ENCODE measurements at places on chromosomes 4 and X.

- no peak for DNase-seq
Measured at GRCh38 chrX:2913118-2913517, 16.0 kb downstream of the ARSD start.

DNA sequence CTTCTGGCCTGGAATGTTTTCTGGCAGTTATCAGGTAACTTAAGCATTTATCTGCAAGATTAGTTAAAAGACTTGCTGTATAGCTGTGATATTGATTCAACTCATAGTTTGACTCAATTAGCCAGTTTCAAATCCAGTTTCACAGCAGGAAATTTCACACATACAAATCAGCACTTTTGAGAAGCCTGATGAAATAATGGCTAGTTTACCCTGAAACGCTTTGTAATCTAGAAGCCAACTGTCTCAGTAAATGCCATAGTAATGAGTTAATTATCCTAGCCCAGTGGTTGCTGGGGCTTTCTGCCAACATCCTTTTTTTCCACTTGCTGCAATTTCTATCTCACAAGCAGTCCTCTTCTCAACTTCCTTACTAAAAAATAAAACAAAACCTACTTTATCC, 53.1 kb downstream of the ARHGEF38 start:
- no peak for DNase-seq

DNA sequence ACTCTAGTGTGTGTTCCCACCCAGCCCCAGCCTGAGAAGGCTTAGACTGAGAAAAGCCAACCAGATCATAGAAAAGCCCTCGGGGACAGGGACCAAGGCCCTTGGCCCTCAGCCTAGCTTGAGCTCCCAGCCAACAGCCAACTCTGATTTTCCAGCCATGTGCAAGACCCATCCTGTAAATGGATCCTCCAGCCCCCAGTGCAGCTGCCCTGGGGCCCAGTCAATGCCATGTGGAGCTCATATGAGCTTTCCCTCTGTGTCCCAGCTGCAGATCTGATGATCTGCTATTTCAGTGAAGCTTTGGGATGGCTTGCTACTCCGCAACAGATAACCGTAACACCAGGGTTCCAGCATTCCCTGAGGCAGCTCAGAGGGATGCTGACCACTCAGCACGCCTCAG, 40.5 kb upstream of the CDKN2AIP start:
- no peak for DNase-seq

DNA sequence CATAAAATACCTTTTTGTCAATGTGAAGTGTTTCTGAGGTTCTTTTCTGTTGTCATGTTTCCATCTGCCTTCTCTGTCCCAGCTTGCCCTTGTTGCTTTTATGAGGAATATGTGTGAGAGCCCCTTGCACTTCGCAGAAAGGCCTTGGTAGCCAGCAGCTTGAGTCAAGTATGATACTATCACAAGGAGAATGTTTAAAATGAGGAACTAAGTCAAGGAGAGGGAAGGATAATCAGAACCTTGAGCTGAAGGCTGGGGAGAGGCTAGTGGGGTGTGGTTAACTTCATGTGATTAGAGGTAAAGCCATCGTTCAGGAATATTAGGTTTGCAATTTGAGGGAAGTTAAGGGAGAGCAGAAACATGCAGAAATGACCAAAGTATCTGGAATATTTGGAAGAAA, 12.7 kb downstream of the PGK1 start:
- no peak for DNase-seq

DNA sequence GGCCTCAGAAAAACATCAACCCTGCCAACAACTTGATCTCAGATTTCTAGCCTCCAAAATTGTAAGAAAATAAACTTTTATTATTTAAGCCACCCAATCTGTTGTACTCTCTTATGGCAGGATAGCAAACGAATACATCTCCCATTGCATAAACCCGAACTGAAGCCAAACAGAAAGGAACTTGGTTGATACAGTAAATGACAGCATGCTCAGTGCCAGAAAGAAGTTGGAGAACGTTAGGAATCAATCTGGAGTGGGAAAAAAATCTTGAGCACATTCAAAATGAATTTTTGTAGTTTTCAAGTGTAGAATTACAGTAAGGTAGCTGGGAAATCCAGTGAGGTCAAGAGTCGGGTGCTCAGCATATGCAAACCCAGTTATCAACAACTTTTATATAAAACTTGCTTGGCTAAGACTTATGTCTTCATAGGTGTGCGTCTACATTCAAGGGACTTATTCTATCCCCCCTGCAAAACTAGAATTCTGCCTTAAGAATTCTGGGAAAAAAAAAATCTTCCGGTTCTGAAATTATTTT, 157.5 kb upstream of the ANKRD50 start:
- DNase-seq, result no peak

GRCh38 chrX:133741303-133741702, 244.1 kb downstream of the GPC3 start:
- no peak for DNase-seq

GRCh38 chrX:153560000-153560399, 38.9 kb downstream of the CCNQ start:
- no peak for DNase-seq

- DNase-seq, result no peak
Measured at GRCh38 chr4:55158957-55159356, 33.6 kb upstream of the KDR start.

- no peak for DNase-seq
Measured at GRCh38 chrX:71227370-71228062, 4.5 kb downstream of the GJB1 start.

- no peak for DNase-seq
Measured at GRCh38 chr4:166625018-166625637, 609.2 kb downstream of the SPOCK3 start.

DNA sequence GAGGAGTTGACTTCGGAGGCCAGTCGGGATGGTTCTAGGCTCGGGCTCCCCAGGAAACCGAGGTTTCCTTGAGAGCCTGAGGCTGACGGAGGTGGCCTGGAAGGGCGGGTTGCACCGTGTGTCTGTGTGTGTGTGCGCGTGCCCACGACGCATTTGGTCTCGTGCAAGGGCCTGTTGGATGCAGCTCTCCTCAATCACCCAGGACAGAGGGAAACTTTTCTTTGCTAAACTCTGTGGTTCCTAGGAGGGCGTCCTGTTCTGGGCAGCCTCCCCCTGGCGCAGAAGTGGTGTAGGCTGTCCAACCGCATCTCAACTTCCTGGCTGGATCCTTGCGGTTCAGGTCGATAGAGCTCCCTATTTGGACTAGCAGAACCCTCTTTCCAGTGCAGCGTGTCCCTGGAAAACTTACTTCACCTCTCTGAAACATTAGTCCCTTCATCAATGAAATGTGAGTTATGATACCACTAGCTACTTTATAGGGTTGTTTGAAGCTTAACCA, 973 bp downstream of the STK32B start:
- DNase-seq, result no peak

- no peak for DNase-seq
Measured at GRCh38 chr4:138392751-138393308, 150.7 kb upstream of the SLC7A11 start.

- no peak for DNase-seq
Measured at GRCh38 chr4:116926631-116927295, 158.6 kb downstream of the TRAM1L1 start.

DNA sequence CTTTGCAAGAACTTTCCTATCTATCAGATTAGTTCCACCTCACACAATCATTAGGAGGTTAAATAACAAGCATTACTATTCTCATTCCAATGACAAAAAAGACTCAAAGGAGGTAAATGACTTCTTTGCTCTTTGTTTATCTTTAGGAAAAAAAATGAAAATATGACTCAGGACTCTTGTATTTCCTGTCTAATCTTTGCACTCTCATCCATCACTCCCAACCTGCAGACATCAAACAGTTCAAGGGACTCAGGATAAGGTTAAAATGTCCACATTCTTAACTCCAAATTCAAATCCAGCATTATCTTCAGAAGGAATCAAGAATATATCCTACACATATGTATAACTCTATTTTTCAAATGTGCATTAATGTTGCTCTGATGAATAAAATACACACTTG, 139.6 kb downstream of the UNC5C start:
- no peak for DNase-seq

DNA sequence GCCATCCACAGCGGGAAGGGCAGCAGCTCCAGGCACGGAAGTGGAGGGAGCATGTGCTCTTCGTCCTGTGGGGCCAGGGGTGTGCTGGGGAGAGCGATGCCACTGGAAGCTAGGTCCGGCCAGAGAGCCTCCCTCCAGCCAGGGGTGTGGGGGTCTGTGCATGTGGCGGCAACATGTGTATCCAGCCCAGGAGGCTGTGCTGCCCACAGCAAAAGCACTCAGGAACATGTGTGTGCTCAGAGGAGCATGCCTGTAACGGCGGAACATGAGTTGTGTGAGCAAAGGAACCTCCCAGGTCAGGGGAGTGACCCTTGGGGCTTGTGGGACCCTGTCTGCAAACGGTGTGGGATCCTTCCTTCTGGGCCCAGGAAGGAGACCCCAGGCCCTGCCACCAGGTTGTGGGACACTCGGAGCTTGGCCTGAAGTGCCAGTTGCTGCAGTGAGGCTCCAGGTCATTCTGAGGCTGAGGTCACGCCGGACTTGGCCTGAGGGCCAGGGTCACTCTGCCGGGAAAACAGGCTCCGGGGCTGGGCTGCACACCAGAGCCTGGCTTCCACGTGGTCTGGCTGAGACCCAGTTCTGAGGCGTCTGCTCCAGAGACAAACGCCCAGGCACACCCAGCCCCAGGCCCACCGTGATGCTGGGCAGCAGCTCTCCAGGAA, 37.2 kb downstream of the CPLX1 start:
- no peak for DNase-seq

DNA sequence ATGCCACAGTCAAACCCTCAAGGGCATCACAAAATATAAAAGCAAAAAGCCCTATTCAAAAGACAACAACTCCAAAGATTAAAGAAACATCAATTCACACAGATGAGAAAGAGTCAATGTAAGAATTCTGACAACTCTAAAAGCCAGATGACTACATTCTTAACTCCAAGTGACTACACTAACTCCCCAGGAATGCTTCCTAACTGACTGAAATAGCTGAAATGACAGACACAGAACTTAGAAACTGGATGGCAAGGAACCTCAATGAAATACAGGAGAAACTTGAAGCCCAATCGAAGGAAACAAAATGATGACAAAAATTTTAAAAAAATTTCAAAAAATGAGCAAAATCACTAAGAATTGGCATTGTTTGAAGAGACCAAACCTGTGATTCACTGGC, 1047.6 kb upstream of the PCDH10 start:
- DNase-seq, result no peak

DNA sequence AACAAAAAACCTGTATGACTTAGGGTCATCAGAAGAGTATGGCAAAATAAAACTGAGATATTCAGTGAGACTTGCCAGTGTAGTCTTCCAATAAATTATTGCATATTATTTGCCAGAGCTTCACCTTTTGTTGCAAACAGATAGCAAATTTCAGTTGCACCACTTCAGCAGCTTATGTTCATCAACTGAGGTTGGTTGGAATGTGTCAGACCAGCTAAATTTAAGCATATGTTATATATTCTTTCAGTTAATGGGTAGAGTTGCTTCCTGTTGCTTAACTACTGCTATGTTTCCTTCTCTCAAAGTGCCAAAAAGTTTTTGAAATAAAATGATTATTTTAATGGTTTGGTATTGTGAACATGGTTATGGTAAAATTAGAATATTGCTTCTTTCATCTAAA, 61.5 kb downstream of the GALNT7 start:
- DNase-seq, result no peak

DNA sequence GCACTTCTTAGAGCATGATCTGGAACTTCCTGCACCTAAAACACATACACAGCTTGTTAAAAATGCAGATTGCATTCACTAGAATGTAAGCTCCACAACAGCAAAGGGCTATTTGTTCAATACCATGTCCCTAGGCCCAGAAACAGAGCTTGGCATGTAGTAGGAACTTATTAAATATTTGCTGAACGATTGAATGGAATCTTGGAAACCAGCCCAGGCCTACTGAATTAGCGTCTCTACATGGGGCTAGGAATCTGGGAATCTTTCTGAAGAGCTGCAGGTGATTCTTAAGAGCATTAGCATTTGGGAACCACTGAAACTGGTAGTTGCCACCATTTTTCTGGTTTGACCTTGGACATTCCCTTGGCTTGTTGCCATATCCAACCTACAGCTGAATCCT, 234.1 kb downstream of the STIM2 start:
- no peak for DNase-seq

- no peak for DNase-seq
Measured at GRCh38 chr4:128869776-128870509, 60.4 kb downstream of the JADE1 start.

DNA sequence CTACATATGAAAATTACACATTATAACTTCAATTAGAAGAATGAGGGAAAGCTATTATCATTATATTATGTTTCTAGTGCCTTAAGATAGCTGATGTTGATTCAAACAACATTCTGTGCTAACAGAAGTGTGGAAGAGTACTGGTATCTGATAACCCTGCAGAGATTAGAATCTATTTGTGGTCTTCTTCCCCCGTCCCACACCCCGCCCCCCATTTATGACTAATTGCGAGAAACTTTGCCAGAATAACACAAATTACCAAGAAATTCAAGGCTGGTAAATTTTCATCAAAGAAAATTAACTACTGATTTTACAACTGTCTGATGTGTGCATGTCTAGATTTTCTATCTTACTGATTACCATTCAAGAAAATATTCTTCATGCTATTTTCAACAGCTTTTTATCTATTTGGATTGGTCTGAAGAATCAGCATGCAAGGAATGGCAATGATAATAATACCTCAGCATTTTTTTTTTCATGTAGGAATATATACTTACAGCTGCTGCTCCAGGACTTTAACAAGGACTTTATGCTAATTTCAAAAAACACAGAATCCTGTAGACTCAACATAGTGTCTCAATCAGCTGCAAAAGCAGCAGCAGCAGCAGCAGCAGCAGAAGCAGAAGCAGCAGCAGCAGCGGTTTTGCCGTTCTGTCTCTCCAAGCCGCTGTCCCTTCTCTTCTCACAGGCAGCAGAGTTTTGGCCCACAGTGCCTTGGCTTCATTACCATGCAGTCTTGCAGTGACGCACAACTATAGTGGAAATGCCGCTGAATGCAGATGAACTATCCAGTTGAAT, 126.7 kb downstream of the FRYL start:
- peak; percentile 42 for DNase-seq

- DNase-seq, result no peak
Measured at GRCh38 chr4:74304095-74304625, 4.1 kb upstream of the EPGN start.

GRCh38 chrX:341541-342101, 23.0 kb upstream of the GTPBP6 start:
- no peak for DNase-seq

DNA sequence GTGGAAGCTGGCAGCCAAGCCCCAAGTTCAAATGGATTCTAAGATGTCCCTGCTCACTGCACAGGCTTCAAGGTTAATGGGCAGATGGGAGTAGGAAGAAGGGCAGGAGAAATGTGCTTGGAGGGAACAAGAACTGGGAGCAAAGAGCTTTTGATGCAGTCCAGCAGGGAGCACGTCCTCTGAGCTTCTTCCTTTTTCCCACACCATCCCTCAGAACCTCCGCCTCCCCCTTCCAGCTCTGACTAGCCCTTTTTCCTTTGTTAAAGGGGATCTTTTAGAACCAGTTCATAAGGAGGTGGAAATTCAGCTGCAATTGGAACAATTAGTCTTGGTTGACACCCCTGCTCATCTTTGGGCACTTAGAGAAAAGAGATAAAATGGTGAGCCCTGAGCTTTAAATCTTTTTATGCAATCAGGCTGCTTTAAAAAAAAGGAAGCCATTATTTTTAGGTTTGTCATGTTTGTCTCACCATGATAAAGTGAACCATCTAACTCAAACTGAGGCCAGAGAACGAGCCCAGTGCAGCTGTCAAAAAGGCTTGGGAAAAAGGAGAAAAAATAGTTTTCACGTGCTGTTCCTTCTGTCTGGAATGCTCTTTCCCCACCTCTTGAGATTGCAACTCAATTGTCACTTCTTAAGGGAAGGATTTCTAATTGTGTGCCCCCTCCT, 135.8 kb upstream of the IL1RAPL2 start:
- no peak for DNase-seq

Measured in C1 segment of cervical spinal cord (tissue), 14 donors.